ENCODE measurements at places on chromosomes 11 and 22.

- no peak for DNase-seq
These were observed 128.6 kb downstream of the SLC17A6 start for GRCh38 chr11:22466809-22467208.

DNA sequence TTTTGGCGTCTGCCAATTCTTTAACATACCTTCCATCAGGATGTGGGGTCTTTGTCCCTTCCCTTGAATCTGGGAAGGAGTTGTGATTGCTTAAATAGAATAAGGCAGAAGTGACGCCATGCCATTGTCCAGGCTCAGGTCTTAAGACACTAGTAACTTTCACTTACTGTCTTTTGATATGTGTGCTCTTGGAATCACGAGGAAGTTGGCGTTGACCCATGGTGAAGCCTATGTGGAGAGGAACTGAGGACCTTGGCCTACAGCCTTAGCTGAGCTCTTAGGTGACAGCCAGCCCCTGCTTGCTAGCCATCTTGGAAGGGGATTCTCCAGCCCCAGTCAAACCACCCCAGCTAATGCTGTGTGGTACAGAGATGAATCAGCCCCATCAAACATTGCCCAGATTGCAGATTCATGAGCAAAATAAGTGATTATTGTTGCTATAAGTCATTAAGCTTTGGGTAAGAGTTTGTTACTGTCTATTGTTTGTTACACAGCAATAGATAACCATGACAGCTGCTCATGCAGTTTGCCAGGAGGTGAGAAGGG is 17.6 kb upstream of the CLPB start:
- DNase-seq: no peak

DNA sequence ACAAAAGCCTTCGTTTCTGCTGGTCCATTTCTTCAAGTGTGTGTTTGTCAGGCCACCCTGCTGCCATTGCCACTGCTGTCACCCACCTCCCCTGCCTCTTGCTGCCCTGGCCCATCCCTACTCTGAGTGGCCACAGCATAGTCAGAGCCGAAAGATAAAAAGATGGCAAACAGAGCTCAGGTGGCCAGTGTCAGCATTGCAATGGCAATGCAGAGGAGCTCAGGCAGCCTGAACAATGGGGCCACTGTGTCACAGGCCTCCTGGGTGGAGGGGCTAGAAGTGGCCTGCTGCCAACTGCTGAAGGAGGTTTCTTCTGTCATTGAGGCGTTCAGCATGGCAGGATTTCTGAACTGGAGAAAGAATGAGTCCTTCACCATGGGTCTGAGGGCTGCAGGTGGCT is 137.1 kb downstream of the CSNK2A3 start:
- DNase-seq: no peak

DNA sequence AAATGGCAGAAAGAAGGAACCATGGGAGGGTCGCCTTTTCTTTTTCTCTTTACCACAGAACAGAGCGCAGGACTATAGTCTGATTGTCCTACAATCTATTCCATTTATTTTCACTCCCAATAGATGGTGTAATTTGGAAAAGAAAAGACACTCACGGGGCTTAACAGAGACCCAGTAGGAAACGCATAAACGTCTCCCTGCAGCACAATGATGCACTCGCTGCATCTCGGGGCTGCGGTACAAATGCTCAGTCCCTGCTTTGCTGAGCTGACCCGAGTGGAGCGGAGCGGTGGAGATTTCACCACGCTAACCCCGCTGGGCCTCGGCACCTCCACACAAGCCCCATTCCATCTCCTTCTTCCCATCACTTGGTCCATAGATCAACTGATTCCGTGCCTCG is 1.5 kb downstream of the FEZ1 start:
- DNase-seq: no peak

GRCh38 chr11:62547691-62548281 is 1.2 kb upstream of the AHNAK start:
- no peak for DNase-seq

GRCh38 chr11:71323876-71324526 is 71.6 kb upstream of the SHANK2 start:
- DNase-seq: no peak

GRCh38 chr11:73612601-73613140 is 14.8 kb upstream of the FAM168A start:
- no peak for DNase-seq

- DNase-seq: no peak
These were observed 764.8 kb upstream of the FAT3 start for GRCh38 chr11:91459840-91460239.

- no peak for DNase-seq
These were observed 1.0 kb downstream of the MOGAT2 start for GRCh38 chr11:75718419-75719339.

- no peak for DNase-seq
These were observed 100.7 kb upstream of the ANO3 start for GRCh38 chr11:26231252-26231661.
